Left renal cortex interstitium (tissue), 4 donors: ENCODE measurements at places on chromosomes 3 and 15.

DNA sequence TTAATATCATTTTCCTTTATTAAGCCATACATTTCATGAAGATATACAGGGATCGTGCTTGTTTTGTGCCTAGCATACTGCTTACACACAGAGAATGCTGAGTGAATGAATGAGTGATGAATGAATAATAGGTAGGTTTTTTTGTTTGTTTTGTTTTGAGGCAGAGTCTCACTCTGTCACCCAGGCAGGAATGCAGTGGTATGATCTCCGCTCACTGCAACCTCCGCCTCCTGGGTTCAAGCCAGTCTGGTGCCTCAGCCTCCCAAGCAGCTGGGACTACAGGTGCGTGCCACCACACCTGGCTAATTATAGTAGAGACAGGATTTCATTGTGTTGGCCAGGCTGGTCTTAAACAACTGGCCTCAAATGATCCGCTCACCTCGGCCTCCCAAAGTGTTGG, 400.0 kb downstream of the ROBO1 start:
- no peak for DNase-seq

GRCh38 chr3:46097691-46098241, 70.5 kb upstream of the XCR1 start:
- DNase-seq = no peak

DNA sequence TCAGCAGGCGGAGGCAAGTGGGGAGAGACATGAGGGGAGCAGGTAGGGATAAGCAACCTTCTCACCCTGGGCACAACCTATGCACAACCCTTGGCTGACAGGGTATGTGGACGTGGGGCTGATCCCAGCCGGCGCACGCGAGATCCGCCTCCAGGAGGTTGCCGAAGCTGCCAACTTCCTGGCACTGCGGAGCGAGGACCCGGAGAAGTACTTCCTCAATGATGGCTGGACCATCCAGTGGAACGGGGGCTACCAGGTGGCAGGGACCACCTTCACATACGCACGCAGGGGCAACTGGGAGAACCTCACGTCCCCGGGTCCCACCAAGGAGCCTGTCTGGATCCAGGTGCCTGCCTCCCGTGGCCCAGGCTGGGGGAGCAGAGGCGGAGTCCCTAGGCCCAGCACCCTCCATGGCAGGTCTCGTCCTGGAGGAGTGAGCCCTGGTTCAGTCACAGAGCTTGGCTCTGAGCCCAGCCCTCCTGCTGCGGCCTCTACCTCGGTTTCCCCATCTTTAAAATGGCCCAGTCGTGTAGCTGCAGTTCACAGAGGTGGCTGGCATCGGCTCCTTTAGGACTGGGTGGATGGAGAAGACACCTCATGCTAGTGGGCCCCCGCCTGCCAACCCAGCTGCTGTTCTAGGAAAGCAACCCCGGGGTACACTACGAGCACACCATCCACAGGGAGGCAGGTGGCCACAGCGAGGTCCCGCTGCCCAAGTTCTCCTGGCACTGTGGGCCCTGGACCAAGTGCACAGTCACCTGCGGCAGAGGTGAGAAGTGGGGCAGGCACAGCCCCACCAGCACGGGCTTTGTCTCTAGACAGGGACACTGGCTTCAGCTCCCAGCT, 96.0 kb downstream of the TBC1D2B start:
- DNase-seq = no peak

GRCh38 chr15:30973379-30973778, 18.0 kb downstream of the MTMR10 start:
- no peak for DNase-seq

DNA sequence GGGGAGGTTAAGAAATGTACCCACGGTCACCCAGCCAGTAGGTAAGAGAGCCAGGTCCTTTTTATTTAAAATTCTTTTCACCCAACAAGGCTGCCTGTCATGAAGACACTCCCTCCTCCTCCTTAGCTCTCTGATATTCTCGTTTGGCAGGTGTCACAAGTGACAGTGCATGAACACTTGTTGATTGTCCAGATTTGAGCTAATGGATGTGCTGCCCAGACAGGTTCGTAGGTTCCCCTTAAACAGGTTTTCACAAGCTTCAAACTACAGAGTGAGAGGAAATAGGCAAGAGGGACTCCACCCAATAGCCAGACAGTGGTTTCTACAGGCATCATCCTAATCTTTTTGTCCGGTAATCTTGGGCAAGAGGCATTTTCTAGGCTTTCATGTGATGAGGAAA, 32.2 kb downstream of the ATP13A4 start:
- DNase-seq = no peak

- DNase-seq = no peak
These were observed 44.1 kb downstream of the MRPL3 start for GRCh38 chr3:131458653-131459052.

DNA sequence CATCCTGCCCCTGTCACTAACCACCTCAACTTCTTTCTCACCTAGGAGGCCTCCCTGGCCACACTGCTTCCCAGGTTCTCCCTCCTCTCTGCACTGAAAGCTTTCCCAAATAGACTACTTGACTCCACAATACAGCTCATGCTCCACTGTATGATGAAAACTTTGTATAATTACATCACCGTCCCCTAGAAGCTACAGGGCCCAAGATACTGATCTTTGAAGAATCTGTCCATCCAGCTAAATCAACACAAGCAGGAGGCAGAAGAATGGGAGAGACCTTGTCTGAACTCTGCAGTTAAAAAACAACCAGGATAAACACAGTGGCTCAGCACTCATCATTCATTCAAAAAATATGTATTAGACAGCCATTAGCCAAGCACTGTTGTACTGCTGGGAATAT, 26.4 kb upstream of the RPS17 start:
- no peak for DNase-seq

- no peak for DNase-seq
These were observed 26.1 kb downstream of the CMSS1 start for GRCh38 chr3:99843590-99844258.

DNA sequence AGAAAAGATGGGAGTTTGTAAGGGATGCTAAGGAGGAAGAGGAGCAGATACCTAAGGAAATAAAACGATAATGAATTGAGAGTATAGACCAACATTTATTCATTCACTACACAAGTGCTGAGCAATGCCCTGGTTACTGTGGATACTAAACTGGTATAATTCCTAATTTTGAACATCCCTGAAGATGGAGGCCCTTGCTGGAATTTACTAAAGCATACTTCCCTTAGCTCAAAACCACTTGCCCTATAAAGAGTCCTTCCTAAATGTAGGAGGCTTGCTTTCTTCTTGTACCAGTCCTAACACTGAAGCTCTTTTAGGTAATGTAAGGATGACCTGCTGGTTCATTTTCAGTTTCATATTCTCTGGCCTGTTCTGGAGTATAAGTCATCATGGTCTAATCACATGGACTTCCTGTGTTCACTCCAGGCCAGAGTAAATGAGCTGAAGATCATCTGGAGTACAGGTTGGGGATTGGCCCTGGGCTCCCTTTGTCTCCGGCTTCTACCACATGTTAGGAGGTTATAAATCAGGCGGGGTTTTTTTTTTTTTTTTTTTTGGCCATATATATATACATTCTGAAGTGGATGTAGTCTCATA, 40.1 kb upstream of the MTMR10 start:
- DNase-seq = no peak

DNA sequence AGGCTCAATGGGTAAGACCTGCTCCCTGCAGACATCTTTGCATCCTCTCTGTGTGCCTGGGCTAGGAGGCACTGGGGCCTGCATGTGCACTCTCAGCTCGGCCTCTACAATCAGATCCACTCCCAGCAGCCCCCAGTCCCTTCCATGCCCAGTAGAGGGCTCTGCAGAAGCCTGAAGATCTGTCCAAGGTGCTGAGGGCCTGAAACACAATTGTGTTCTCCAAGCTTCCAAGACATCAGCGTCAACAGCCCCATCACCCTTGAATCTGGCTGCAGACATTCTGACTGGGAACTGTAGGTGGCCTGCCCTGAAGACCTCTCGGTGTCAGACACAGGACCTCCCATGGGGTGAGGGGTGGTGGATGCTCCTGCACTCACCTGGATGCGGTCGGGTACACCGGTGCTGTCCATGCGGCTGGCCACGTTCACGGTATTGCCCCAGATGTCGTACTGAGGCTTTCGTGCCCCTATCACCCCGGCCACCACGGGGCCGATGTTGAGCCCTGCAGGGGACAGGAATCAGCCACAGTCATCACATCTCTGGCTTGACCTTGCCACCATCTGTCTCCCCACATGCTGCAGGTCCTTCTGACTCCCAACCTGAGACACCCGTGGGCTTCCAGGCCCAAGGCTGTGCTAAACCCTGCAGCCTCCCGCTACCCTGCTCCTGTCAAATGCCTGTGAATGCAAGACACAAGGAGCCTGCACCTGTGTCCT, 84.7 kb downstream of the SEC22A start:
- DNase-seq = peak; percentile 41

DNA sequence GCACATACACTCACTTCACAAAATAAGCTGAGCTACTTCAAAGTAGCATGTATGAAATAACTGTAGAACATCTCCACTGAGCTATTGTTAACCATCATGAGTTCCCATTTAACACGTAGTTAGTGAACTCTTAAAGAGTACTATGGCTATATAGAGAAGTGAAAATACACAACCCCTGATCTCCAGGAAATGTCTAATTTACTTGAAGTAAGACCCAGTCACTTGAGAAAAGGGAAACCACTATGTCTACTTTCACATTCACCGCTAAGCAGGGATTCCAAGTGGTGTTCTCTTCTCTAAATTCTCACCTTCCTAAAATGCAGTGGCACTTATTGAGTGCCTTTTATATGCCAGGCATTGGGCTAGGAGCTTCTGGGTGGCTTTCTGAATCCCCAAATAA, 35.0 kb upstream of the COLQ start:
- DNase-seq = no peak
